ENCODE measurements at places on chromosomes 12 and 14. TPM values are rescaled to one million over a fixed set of nuclear protein-coding genes. Genes with fewer than 3 reads are reported as not detected.

The FAM222A gene
- 6.0 TPM for total RNA-seq

The LIN52 gene
- 3.5 TPM for total RNA-seq

The LHX5 gene
- 0.06 TPM for total RNA-seq

The ASPG gene
- total RNA-seq: 0.03 TPM

The LUM gene
- total RNA-seq: 0.29 TPM

The IGF1 gene
- total RNA-seq: not detected

The CSRP2 gene
- 20.3 TPM for total RNA-seq

The ACVR1B gene
- 17.4 TPM for total RNA-seq

The NPAS3 gene
- not detected for total RNA-seq

The C12orf54 gene
- total RNA-seq: not detected

The CATSPERB gene
- total RNA-seq: not detected

The RNASE7 gene
- total RNA-seq: not detected

The TMEM233 gene
- total RNA-seq: not detected

The MAP3K9 gene
- total RNA-seq: 6.8 TPM

The KRT2 gene
- not detected for total RNA-seq

The TMEM119 gene
- 0.06 TPM for total RNA-seq

The SLC2A13 gene
- total RNA-seq: 2.9 TPM

The RASAL1 gene
- 0.27 TPM for total RNA-seq

The LYZ gene
- not detected for total RNA-seq

The CCDC198 gene
- total RNA-seq: 1.8 TPM

The E2F7 gene
- 6.3 TPM for total RNA-seq

The KCNC2 gene
- not detected for total RNA-seq

The GAS2L3 gene
- 9.2 TPM for total RNA-seq

The OR4K15 gene
- not detected for total RNA-seq

The USP15 gene
- 27.6 TPM for total RNA-seq

The PAWR gene
- total RNA-seq: 51.9 TPM

The DCN gene
- total RNA-seq: not detected

The PTPRQ gene
- total RNA-seq: 0.06 TPM

The MEG3 gene
- 49.4 TPM for total RNA-seq

The CABP1 gene
- total RNA-seq: 0.42 TPM

The ANKRD33 gene
- not detected for total RNA-seq

The CLEC6A gene
- not detected for total RNA-seq

The ZBTB39 gene
- total RNA-seq: 6.1 TPM

The OASL gene
- 1.7 TPM for total RNA-seq

The CDCA3 gene
- total RNA-seq: 77.6 TPM

The CLEC7A gene
- not detected for total RNA-seq

The GALNT6 gene
- 2.5 TPM for total RNA-seq

The COCH gene
- total RNA-seq: 25.7 TPM

The MSI1 gene
- 1.5 TPM for total RNA-seq

The DENND5B gene
- total RNA-seq: 10.6 TPM

The CS gene
- 167 TPM for total RNA-seq

The IKZF4 gene
- 2.9 TPM for total RNA-seq

Measured in A549 treated with dexamethasone at 1 μM for 4 hours (cell line).